ENCODE measurements at places on chromosomes 1 and 21. TPM values are rescaled to one million over a fixed set of nuclear protein-coding genes. Genes with fewer than 3 reads are reported as not detected.

DNA sequence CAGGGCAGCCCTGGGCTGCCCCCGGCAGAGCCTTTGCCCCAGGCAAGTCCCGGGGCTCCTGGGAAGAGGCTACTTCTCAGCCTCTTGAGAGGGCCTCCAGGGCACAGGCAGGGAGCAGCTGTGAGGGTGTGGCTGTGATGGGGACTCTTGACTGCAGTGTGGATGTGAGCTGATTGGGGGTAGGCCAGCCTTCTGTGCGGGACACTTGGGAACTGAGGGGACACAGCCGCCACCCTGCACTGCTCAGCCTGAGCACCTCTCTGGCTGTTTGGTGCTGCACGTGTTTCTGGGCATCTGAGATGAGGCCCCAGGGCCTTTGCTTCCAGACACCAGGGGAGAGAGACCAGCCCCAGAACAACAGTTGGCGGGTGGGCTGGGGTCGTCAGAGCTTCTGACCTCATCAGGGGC lies 62.1 kb downstream of the SKI start:
- H3K4me3 ChIP-seq = no peak overlapping the region
- no peaks in the 10 kb centered on the region for H3K27me3 ChIP-seq
- peaks cover 19% of the 10 kb centered on the region for H3K4me1 ChIP-seq

DNA sequence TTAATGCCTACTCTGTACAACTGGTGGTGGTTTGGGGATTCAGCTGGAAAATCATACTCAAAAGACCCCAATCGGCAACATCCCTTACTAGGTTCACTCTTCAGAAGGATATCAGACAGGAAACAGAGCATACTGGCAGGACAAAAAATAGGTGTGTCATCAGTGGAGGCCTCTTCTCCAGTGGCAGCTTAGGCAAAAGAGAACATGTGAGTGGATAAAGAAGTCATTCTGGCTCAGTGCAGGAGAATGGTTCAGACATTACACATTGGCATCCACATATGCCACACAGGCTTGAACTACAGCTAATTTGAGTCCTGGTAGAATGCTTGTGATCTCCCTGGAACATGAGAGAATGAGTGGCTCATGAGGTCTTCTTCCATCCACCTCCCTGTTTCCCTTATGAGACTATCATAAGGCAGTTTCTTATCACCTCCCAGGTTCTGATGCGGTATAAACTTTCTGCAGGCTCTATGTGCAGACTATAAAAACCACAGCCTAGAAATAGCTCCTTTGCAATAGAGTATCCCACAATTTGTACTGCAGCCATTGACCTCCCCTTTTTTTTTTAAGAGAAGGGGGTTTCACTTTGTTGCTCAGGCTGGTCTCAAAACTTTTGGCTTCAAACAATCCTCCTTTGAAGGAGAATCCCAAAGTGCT lies 24.7 kb downstream of the VAMP4 start:
- H3K36me3 ChIP-seq = peaks cover 4% of the 10 kb centered on the region
- H3K27ac ChIP-seq = peak overlapping the region; percentile 83
- H3K27me3 ChIP-seq = no peaks in the 10 kb centered on the region
- H3K4me3 ChIP-seq = no peak overlapping the region
- H3K4me1 ChIP-seq = peaks cover 15% of the 10 kb centered on the region

OR2L13 gene
- not detected for total RNA-seq

GRCh38 chr1:236167578-236167977 lies 25.2 kb downstream of the GPR137B start:
- no peak overlapping the region for H3K4me3 ChIP-seq
- no peak for DNase-seq
- no peak overlapping the region for H3K27ac ChIP-seq
- peaks cover 4% of the 10 kb centered on the region for H3K4me1 ChIP-seq

GRCh38 chr1:10808441-10808840 lies 12.0 kb upstream of the CASZ1 start:
- H3K27ac ChIP-seq = no peak overlapping the region
- H3K36me3 ChIP-seq = no peaks in the 10 kb centered on the region
- peaks cover 62% of the 10 kb centered on the region for H3K27me3 ChIP-seq
- no peak overlapping the region for H3K4me3 ChIP-seq
- H3K4me1 ChIP-seq = no peaks in the 10 kb centered on the region

GRCh38 chr1:161020509-161021164 lies at the start of gene F11R:
Gene F11R (minus strand): TSS chr1:161021152. CDS start chr1:161021073, 79 bp downstream.
- H3K27me3 ChIP-seq = peaks cover 8% of the 10 kb centered on the region
- H3K27ac ChIP-seq = peak within 1 kb of the TSS; percentile 100

RPE65 gene
- not detected for total RNA-seq

- H3K27me3 ChIP-seq = peaks cover 44% of the 10 kb centered on the region
- no peak overlapping the region for H3K27ac ChIP-seq
- H3K4me3 ChIP-seq = peak overlapping the region; percentile 22
- DNase-seq = no peak
Observed at GRCh38 chr1:26957306-26957705, 3.0 kb downstream of the KDF1 start.

- H3K4me3 ChIP-seq = no peak overlapping the region
- H3K27ac ChIP-seq = no peak overlapping the region
- no peaks in the 10 kb centered on the region for H3K36me3 ChIP-seq
- H3K4me1 ChIP-seq = peaks cover 41% of the 10 kb centered on the region
Observed at GRCh38 chr1:244171241-244171985, 120.3 kb downstream of the ZBTB18 start.

DNA sequence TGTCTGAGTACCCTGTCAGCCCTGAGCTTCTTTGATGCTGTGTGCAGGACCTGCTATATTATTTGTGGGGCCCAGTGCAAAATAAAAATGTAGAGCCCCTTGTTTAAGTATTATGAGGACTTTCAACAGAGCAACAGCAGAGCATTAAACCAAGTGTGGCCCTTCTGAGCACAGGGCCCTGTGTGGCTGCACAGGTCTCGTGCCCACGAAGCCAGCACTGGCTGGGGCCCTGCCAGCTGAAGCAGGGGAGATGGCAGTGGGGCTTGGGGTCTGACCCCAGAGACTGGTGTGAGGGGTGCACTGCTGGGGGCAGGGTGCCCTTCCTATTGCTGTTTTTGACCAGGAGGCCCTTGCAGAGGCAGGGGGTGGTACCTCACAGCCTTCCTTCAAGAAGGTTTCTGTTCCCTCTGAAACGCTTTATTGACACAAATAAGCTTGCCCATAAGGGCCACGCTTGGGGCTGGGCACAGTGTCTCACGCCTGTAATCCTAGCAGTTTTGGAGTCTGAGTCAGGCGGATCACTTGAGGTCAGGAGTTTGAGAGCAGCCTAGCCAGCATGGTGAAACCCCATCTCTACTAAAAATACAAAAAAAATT lies 2.2 kb upstream of the SEMA4A start:
- H3K27ac ChIP-seq = no peak overlapping the region
- H3K27me3 ChIP-seq = peaks cover 19% of the 10 kb centered on the region
- DNase-seq = no peak
- no peak overlapping the region for H3K4me3 ChIP-seq

CCDC181 gene
- total RNA-seq = 1.3 TPM

GRCh38 chr21:43762303-43763128 lies 13.6 kb downstream of the CSTB start:
- H3K4me1 ChIP-seq = peaks cover 4% of the 10 kb centered on the region
- peaks cover 7% of the 10 kb centered on the region for H3K36me3 ChIP-seq
- H3K4me3 ChIP-seq = no peak overlapping the region
- DNase-seq = no peak
- H3K27ac ChIP-seq = no peak overlapping the region

- no peaks in the 10 kb centered on the region for H3K27me3 ChIP-seq
- H3K4me1 ChIP-seq = no peaks in the 10 kb centered on the region
- no peak overlapping the region for H3K27ac ChIP-seq
- H3K4me3 ChIP-seq = no peak overlapping the region
Observed at GRCh38 chr1:185520188-185520920, 203.3 kb upstream of the IVNS1ABP start.

ZNF593OS gene
- not detected for total RNA-seq

DNA sequence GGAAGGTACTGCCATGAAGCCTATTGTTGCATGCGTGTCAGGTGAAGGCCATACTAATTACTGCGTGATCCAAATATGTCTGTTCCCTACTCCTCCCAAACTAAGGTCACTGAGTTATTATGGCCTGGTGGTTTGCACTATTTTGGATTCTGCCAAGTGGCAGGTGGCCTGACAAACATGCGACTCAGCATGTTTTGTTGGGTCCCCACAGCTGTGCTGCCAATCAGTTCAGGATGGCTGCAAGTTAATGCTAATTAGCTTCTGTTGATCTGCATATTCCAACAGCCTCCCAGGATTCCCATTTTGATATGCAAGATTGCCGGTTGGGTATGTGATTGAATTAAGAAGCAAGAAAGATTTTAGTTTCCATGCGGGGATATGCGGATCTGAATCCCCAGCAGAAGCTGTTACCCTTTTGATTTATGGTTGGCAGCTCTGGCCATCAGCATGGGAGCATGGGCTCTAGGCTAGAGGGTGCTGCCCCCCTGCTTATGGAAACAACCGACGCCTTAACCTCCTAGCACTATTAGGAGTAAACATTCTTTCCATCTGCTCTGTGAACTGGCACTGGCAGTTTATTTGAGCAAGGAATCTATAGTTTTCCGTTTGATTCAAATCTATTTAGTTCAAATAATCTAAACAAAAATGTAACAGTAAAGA lies 429.8 kb upstream of the C1orf87 start:
- H3K36me3 ChIP-seq = no peaks in the 10 kb centered on the region
- H3K27me3 ChIP-seq = peaks cover 25% of the 10 kb centered on the region
- peaks cover 3% of the 10 kb centered on the region for H3K4me1 ChIP-seq

- no peaks in the 10 kb centered on the region for H3K27me3 ChIP-seq
- no peak overlapping the region for H3K4me3 ChIP-seq
- peaks cover 12% of the 10 kb centered on the region for H3K4me1 ChIP-seq
- no peaks in the 10 kb centered on the region for H3K36me3 ChIP-seq
- H3K27ac ChIP-seq = no peak overlapping the region
Observed at GRCh38 chr1:168372307-168372706, 91.6 kb downstream of the TBX19 start.

DNA sequence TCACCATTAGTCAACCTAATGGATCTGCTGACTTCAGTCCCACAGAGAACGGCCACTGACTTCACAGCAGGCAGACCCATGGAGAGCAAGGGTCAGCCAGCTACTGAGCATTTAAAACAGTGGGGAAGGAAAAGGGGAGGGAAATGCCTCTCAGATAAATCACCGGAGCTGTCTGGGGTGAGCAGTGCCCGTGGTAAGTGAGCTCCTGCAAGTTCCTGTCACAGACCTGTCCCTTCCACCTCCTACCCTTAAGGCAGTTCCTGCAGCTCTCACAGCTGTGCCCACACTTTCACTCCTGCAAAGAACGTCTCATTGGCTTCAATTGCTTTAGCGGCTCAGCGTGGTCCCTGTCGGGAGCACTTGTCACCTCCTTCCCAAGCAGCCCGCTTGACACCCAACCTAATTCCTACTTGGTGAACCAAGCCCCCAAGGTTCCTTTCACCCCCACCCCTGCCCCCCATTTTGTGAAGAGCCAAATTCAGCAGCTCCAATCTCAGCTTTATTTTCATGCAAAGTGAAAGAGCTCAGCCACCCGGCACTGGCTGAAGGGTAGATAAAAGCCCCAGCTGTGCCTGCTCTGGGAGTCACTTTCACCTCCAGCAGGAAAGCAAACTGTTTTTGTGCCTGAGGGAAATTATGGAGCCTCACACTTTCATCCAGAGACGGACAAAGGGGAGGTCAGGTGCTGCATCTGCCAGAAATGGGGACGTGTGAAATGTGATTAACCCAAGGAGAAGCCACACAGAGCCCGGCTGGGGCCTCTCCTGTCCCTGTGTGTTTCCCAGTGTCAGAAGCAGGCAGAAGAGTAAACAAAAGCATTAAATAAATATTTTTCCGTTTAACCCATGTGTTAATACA lies 306.2 kb downstream of the TTLL7 start:
- no peak for DNase-seq
- H3K4me3 ChIP-seq = peak overlapping the region; percentile 57
- peaks cover 6% of the 10 kb centered on the region for H3K36me3 ChIP-seq
- peaks cover 2% of the 10 kb centered on the region for H3K27me3 ChIP-seq
- peaks cover 36% of the 10 kb centered on the region for H3K4me1 ChIP-seq

GRCh38 chr1:234607109-234608024 lies 2.6 kb downstream of the IRF2BP2 start:
- H3K27me3 ChIP-seq = no peaks in the 10 kb centered on the region
- peaks cover 63% of the 10 kb centered on the region for H3K4me1 ChIP-seq
- peak overlapping the region; percentile 99 for H3K27ac ChIP-seq
- peaks cover 24% of the 10 kb centered on the region for H3K36me3 ChIP-seq
- peak overlapping the region; percentile 92 for H3K4me3 ChIP-seq

OR2L5 gene
- not detected for total RNA-seq

DNA sequence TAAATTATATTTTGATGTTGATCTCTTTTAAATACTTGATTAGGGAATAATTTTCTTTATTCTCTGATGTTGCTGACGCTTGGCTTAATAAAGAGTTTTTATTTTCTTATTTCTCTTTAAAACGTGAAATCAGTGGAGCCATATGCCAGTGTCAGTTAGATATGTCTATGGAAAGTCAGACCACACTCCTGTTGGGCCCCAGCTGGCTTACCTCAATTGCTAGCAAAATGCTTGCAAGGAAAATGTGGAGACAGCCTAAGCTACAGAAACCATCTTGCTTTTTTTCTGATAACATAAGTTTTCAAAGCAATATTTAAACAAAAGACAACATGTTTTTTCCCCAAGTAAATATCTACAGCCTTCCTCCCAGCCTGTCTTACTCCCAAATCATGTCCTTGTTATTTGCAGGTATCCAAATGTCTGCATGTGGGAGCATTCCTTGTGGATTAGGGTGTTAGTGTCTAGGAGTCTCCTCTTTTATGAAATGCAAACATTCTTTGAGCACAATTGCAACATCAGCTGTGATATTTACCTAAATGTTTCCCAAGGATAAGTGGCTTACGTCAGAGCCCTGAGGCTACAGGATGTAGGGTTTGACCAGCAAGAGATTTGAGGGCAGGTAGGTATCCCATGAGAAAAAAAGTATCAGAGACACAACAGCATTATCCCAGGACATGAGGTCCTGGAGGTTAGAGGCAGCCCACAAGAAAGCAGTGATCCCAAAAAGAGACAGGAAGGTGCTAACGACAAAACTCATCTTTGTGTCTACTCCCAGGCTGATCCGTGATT lies 117.2 kb upstream of the KCNJ15 start:
- peaks cover 4% of the 10 kb centered on the region for H3K27me3 ChIP-seq
- H3K4me3 ChIP-seq = no peak overlapping the region
- H3K4me1 ChIP-seq = peaks cover 13% of the 10 kb centered on the region
- no peak for DNase-seq
- H3K36me3 ChIP-seq = no peaks in the 10 kb centered on the region

DNA sequence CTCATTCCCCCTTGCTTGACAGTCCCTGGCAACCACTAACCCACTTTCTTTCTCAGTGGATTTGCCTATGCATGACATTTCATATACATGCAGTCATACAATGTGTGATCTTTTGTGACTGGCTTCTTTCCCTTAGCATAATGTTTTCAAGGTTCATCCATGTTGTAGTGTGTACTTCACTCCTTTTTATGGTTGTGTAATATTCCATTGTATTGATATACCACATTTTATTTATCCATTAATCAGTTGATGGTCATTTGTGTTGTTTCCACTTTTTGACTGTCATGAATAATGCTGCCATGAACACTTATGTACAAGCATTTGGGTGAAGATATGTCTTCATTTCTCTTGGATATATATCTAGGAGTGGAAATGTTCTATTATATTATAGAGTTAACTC lies 127.7 kb upstream of the GRIK3 start:
- no peak for DNase-seq
- no peaks in the 10 kb centered on the region for H3K4me1 ChIP-seq
- no peaks in the 10 kb centered on the region for H3K36me3 ChIP-seq
- H3K4me3 ChIP-seq = no peak overlapping the region
- peaks cover 3% of the 10 kb centered on the region for H3K27me3 ChIP-seq

All from mesothelial cell of epicardium (in vitro differentiated cells).